Kasumi-1 (cell line): ENCODE measurements at places on chromosomes 11 and 22.
A peak's percentile ranks its signal among the peaks of the same experiment; 100 is the strongest.

- no peak for DNase-seq
Measured at GRCh38 chr11:44973632-44974401, 23.1 kb upstream of the TP53I11 start.

- no peak for DNase-seq
Measured at GRCh38 chr22:22166941-22167713, 77.5 kb upstream of the VPREB1 start.

GRCh38 chr11:122157653-122158161 lies 41.7 kb upstream of the BLID start:
- no peak for DNase-seq

DNA sequence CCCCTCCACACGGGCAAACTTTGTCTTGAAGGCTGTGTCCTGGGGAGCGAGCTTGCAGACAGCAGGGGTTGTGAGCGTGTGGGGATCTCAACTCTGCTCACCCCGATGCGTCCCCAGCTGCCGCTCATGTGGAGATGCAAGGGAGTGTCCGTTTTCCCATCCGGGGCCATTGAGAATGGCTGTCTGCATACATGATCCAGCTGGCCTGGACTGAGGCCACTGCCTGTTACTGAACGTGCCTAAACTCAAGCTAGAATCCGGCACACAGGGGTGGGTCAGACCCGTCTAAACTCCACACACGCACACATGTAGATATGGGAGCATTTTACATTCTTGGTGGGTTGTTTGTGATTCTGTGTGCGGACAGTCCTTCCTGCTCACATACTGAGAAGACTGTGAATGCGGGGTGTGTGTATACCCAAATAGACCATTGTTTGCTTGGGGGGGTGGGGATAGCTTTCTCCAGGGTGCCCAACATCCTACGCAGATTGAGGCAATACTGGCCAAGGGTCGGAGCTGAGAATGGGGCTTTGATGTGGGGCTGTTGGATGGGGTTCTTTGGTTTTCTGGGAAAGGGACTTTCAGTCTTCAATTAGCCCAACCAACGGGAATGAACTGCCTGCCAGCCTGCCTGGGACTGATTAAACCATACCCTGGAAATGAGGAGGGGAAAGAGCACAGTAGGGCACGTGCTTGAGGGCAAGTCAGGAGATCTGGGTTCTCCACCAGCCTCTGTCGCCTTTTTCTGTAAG lies 60.4 kb downstream of the ST3GAL4 start:
- DNase-seq, result no peak

- DNase-seq, result peak; percentile 27
Measured at GRCh38 chr11:24509114-24509513, 12.3 kb downstream of the LUZP2 start.

- no peak for DNase-seq
Measured at GRCh38 chr11:132008872-132009271, 638.5 kb downstream of the NTM start.
